ENCODE measurements at places on chromosomes 2 and 18.

GRCh38 chr18:76406791-76407190 is 88.3 kb downstream of the ZNF516 start:
- DNase-seq: no peak

- DNase-seq: no peak
These were observed 83.4 kb upstream of the PPP1CB start for GRCh38 chr2:28668106-28668814.

GRCh38 chr2:177556153-177556552 is 163.6 kb downstream of the AGPS start:
- DNase-seq: no peak

DNA sequence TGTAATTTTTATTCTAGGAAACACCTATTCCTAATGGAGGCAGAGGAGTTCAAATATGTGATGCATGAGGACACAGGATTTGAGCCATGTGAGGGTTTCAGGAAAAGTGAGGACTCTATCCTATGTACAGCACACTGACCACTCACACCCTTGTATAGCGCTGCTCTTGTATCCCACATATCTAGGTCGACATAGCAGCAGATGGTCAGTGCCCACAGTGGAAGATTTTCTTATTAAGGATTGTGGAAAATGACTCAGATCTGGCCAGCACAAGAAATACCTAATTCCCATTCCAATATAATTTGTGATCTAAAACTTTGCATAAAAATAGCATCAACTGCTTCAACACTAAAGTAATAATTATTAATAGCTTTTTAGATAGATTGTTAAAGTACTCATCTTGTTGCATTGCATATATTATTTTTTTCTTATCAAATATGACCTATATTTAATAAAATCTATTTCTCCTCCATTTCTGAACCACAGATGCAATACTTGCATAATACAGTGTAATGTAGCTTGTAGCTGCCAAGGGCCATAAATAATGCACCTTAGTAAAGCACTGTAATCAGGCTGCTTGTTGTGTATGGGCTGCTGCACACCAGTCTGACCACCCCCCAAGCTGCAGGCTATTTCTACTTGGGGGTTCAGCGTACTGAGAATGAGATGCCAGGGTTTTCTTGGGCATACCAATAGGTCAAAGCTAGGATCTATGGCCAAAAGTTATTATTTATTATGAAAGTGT is 442.2 kb upstream of the CWC22 start:
- no peak for DNase-seq

- no peak for DNase-seq
These were observed 14.2 kb downstream of the FAM110C start for GRCh38 chr2:32068-32467.

- DNase-seq: no peak
These were observed 122.0 kb downstream of the SPTBN1 start for GRCh38 chr2:54577944-54578647.

- DNase-seq: no peak
These were observed 2.4 kb downstream of the GPR45 start for GRCh38 chr2:105243961-105244360.

DNA sequence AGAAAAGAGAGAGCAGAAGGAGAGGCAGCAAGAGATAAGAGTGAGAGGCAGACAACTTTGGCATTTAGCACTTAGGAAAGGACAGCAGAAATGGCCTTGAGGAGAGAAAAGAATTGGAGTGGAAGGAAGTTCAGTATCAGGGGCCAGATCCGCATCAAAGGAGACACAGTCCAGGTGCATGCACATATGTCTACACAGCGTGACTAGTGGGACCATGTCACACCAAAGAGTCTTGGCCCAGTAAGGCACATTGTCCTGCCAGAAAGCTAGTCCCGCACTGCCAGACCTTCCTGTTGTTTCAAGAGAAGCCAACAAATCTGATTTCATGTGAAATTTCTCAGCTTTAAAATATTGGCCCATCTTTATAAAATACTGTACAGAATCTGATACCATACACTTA is 8.5 kb upstream of the STK39 start:
- DNase-seq: no peak

GRCh38 chr2:191234376-191234775 is 10.8 kb upstream of the MYO1B start:
- no peak for DNase-seq

DNA sequence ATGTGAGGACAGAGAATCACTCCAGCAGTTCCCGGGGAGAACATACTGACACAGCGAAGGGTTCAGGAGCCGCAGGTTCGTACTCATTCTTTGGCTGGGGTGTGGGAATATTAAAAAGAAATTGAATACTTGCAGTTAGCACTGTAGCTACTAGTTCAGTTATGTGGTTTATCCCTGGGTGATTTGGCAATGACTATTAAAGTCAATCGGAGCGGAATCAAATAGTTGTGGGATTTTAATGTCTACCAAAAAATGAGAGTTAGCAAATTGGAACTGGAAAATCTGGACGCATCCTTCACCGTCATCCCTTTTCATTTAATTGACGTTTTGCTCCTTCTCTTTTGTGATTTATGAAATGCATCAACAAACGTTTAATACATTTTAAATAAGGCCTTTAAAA is 50.8 kb downstream of the GBX2 start:
- no peak for DNase-seq

GRCh38 chr2:25341753-25342371 is at the start of gene DNMT3A:
DNMT3A (minus strand) TSS chr2:25341925; CDS start chr2:25313984, 27,941 bp downstream.
- peak; percentile 28 for DNase-seq

DNA sequence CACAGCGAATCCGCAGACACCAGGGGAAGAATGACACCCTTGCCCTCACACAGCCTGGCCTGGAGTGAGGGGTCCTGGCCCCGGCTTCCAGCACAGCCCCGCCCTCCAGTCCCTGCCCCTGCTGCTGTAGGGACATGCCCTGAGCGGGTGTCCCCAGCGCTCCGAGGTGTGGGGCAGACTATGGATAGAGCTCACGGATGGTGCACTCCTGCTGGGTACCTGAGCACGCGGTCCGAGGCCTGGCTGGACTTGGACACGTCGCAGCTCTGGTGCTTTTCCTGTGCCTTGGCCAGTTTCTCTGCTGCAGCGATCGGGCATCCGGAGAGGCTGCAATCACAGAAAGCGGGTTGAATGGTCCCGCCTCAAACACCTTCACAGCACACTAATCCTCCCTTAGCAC is 165.7 kb upstream of the PXDN start:
- no peak for DNase-seq

DNA sequence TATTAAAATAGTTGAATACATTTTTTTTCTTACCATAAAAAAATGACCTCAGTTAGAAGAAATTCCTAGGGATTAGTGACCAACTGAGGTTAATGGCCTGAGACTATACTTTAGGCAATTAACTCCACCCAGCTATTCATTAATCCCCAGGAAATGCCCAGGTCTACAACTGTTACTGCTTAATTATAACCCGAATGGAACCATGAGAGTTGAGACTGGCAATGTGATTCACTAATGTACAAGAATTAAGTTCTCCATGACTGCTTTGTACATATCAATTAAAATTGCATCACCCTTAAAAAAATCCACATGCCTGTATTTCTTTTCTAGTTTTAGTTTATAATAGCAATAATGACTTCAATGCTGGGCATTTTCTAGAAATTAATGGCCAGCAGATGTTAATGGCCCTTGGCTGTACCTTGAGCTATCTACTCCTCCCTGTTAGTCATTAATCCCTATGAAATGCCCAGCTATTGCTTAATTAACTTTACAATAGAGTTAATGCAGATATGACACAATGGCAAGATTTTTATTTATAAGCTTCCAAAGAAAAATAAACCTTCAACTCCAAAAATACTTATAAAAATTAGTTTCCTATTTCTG is 44.1 kb downstream of the ERBB4 start:
- no peak for DNase-seq

DNA sequence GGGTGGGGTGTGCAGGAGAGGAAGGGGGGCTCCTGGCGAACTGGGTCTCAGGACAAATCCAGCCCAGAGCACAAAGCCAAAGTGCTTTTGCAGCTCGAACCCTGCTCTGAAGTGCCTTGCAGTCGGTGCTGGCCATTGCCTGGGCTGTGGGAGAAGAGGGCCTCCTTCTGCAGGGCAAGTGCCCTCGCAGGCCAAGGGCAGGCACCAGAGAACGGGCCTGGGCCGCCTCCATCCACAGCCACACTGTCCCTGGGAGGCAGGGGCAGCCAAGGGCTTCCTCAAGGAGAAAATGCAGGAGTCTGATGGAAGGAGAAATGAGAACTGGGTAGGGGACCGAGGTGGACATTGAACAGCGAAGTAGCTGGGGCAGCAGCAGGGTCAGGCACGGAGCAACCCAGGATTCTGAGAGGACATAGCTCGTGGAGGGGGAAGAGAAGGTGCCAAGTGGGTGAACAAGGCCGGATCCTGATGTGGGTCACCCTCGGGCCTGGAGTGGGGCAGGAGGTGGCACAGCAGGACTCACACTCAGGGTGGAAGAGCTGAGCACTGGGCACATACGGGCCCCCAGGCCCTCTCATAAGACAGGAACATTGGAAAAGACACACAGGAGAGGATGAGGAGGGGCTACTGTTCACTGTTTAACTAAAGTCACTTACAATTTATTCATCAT is 312.8 kb upstream of the SALL3 start:
- no peak for DNase-seq

- DNase-seq: no peak
These were observed 193.8 kb upstream of the ARL4C start for GRCh38 chr2:234690569-234691213.

- DNase-seq: no peak
These were observed 407.0 kb upstream of the CDH19 start for GRCh38 chr18:67010919-67011318.

DNA sequence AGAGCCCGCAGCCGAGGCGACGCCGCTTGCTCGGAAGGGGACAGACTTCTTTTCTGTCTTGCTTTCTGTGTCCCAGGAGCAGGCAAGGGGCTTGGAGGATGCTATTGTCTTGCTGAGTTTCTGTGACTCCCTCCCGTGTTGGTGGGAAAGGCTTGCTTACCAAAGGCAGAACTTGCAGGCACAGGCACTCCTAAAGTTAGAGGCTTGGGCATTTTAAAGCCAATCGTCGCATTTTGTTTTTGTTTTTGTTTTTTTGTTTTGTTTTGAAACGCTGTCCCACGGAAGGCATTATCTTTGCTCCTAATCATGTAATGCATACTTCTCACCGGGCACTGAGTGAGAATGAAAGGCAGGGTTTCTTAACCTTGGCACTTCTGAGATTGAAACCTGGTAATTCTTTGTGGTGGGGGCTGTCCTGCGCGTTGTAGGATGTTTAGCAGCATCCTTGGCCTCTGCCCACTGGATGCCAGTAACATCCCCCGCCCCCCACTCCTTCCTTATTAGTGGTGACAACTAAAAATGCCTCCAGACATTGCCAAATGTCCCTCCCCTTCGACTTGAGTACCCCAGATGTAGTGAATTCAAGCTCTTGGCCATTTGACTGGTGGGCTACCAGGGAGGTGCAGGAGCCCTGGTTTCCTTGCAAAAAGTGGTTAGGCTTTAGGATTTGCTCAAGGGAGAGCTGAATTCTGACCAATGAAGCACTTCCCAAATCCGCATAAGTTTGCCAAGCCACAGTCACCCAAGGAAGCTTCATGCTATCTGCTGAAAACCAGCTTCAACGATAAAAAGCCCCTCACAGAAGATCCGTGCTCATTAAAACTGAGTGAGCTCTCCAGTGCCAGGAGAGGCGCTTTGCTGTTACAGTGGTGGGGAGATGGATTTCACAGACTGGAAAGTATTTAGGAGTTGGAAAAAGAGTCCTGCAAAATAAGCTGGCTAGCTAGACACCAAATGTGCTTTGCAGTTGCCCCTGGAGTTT is 1.2 kb downstream of the ANTXR1 start:
- DNase-seq: no peak

GRCh38 chr18:21996351-21996826 is 173.0 kb upstream of the GATA6 start:
- no peak for DNase-seq

Measured in stimulated activated CD4-positive, alpha-beta T cell treated with anti-CD3 and anti-CD28 coated beads, Interleukin-1b, Interleukin-23, amount 100 ng/mL, for 1 hour (primary cell).